ENCODE measurements at places on chromosomes 4 and X. TPM values are rescaled to one million over a fixed set of nuclear protein-coding genes. Genes with fewer than 3 reads are reported as not detected.

Gene KLHL4
- total RNA-seq = 0.89 TPM

Gene FAM241A
- 4.9 TPM for total RNA-seq

Gene LCORL
- total RNA-seq = 16.6 TPM

Gene FRMD7
- total RNA-seq = not detected

Gene MAGEA8
- not detected for total RNA-seq

Gene CD38
- 10.4 TPM for total RNA-seq

Gene EXOC1L
- total RNA-seq = not detected

DNA sequence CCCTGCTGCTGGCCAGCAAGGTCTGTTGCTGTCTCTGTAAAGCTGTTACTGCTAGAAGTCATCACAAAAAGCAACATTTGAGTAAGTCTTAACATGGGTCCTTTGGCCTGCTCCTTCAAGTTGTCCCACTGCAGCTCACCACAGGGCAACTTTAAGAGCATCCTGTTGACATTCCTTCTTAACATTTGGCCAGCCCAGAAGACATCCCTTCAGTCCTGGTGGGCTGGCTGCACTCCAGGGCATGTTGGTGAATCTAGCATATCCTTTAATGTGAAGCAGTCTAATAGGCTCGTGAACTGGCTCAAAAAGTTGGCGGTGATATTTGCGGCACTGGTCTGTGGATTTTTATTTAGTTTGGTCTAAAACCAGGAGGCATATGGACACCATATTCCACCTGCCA lies 92.2 kb upstream of the MAML3 start:
- DNase-seq = no peak

DNA sequence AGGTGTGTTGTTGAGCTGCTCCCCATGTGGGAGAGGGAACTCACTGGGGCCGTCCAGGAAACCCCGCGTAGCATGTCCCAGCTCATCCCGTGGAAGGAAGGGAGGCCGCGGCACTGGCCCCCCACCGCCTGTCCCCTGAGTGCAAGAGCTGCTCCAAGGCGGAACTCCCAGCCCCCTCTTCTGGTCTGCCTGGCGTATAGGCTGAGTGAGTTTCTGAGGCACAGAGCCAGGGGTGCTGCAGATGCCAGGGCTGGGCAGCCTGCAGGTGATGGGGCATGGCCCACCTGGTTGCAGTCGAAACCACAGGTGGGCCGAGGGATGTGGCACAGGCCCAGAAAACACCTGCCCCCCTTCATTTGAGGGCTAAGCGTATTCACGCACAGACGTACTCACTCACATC lies 49.6 kb downstream of the ABLIM2 start:
- no peak for DNase-seq

DNA sequence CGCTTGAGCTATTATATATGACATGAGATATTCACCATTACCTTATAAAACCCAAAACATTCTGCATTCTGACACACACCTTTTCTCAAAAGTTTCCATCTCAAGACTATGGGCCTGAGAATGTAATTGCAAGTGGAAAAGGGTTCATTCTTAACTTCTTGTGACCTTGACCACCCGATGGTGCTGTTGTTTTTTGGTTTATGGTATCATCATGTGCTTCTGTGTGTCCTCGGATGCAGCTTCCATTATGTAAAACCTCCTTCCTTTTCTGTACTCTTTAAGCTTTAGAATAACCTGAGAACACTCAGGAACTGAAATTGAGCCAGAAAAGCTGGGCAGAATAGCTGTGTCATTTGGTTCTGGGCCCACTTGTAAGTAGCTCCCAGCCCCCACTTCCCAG lies 16.2 kb upstream of the PUDP start:
- DNase-seq = no peak

GRCh38 chrX:107686792-107687191 lies 58.5 kb downstream of the PRPS1 start:
- no peak for DNase-seq

DNA sequence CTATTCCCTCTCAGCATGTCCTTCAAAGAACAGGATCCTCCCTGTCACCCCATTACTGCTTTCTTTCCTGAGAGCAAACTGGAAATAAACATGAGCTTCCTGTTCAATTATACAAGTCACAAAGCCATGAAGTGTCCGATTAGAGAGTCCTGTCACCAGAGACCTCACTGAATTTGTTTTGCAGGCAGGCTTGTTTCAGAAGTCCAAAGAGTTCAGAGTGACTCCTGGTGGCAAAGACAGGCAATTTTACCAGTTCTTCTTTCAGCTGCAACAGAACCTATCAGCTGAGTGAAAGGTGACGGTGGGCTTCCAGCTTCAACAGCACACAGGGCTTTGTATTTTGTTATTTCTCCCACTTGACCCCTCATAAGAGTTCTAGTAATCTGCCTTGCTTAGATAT lies 6.4 kb downstream of the ELK1 start:
- DNase-seq = no peak

DNA sequence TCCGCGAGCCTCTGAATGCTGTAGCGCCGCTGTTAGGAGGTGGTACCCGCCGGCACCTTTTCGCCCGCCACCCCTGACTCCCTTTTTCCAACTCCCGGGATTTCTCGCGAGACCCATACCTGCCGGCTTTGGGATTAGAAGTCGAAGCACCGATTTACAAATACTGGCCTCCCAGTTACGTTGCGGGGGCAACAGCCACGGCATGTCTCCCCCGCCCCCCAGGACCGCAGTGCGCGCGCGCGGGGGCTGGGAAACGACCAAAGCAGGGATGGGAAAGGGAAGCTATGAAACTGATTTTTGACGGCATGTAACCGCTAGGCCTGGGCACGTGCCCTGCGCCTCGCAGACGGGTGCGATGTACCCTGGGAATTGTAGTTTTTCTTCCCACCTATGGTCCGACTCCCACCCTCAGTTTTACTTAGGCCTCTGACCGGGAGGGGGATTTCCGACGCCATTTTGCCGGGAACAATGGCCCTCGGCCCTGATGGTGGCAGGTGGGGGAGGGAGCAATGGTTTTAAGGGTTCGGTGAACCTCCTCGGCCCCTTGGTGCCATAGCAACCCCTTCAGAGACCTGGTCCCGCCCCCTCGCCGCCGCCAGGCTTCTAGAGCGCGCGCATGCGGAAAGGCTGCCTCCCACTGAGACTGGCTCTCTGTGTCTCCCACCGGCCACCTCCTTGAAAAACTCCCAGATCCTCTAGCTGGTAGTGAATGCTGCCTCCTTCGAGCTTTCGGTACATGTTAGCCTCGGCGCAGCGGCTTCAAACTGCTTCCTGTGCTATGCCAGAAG lies 772 bp upstream of the WNK3 start:
- peak; percentile 24 for DNase-seq

GRCh38 chrX:129360175-129360574 lies 163.1 kb downstream of the SMARCA1 start:
- no peak for DNase-seq

GRCh38 chr4:189940178-189941004 lies at the start of gene FRG1:
TSS of gene FRG1 (plus strand) at chr4:189940872. CDS start at chr4:189941010, 138 bp downstream.
- peak; percentile 99 for DNase-seq

GRCh38 chr4:54942721-54943120 lies 182.7 kb downstream of the KDR start:
- no peak for DNase-seq

DNA sequence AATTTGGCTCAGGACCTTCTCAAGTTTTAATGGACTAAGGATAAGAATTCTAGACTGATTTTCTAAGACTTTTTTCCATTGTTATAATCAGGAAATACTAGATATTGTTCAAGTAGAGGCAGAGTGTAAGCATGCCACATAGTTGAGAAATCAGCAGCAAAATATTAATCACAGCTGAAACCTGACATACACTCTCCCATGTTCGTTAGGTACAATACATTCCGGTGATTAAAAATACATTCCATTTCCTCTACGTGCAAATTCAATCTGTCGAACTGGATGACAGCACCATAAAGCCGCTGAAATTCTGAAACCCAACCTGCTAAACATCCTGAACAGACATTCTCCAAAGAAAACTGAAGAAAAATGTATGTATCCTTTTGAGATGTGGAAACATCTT lies 587.6 kb upstream of the DIPK2B start:
- no peak for DNase-seq

GRCh38 chr4:73609706-73610105 lies 10.5 kb downstream of the RASSF6 start:
- DNase-seq = no peak

DNA sequence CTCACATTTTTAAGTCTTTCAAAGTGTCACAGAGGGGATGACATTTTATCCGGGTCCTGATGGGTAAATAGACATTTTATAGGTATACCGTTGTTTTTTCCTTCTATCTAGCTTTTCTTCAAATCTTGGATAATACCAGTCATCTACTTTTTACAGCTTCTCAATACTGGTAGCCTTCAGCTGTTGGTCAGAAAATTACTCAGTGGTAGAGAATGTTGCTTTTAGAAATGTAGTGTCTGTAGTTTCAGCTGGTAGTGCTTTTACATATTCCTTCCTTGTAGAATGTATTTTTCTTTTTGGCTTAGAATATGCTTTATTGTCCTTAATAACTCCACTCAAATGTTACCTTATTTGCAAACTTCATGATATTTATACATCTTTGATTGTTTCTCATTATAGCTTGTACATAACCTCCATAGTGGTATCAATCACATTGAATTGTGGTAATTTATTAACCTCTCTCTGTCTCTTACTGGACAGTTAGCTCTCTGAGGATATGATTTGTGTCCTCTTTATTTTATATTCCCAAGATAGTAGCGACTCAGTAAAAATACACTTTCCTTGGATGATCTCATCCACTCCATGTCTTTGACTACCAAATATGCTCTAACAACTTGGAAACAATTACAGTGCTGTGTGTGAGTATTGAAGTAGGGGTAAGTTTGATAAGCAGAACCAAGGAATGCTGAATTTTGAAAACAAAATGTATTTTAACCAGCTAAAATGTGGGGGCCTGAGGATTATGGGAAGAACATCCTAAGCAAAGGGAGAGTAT lies 53.8 kb downstream of the RAP1GDS1 start:
- no peak for DNase-seq

DNA sequence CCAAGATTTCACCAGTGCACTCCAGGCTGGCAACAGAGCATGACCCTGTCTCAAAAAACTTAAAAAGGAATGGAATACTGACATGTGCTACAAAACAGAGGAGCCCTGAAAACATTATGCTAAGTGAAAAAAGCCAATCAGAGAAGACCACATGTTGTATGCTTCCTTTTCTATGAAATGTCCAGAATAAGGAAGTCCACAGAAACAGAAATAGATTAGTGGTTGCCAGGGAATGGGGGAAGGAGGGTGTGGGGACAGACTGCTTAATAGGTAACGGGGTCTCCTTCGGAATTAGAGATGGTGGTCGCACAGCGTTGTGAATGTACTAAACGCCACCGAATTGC lies 30.1 kb upstream of the KIAA0232 start:
- no peak for DNase-seq

GRCh38 chr4:8044699-8045098 lies 105.0 kb upstream of the AFAP1 start:
- DNase-seq = no peak

All from upper lobe of left lung (tissue), 6 donors.